Neural crest cell (in vitro differentiated cells): ENCODE measurements at places on chromosomes 2 and 18.

- no peak for DNase-seq
Observed at GRCh38 chr18:4230450-4231168, 224.5 kb downstream of the DLGAP1 start.

DNA sequence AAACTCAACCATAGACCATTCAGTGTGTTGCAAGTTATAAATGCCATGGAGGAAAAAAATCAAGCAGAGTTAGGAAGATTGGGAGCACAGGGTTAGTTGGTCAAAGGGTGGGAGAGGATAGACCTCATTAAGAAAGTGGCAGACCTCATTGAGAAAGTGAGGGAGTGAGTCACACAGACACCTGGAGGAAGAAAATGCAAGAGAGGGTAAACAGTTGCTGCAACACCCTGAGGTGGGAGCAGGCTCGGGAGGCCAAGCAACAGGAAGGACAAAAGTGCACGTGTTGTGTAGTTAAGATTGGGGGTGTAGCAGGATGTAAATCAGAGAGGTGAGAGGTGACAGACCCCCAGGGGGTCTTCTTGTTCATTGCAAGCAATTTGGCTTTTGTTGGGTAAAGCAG, 6.4 kb downstream of the IL1RL1 start:
- no peak for DNase-seq

DNA sequence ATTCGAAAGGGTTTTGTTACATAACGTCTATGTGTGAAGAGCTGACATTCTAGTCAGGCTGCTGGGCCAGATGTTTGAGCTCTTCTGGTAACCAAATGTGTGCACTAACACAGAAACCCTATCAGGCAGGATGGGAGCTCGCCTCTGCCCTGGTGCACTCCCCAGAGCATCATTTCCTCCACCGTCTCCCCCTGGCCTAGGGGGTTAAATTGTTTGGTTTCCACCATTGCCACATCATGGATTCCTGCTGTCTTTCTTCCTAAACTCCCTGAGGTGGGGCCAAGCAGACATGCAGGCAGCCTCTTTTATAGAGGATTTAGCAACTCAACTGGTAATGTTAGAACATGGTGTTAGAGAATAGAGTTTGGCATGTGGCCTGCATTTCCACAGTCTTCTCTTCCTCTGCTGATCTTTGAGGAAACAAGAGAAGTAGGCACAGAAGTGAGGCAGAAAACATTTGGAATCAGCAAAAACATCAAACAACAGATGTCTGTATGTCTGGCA, 87.3 kb downstream of the ANTXR1 start:
- DNase-seq = no peak

GRCh38 chr2:7516484-7517063, 599.4 kb downstream of the RNF144A start:
- no peak for DNase-seq

DNA sequence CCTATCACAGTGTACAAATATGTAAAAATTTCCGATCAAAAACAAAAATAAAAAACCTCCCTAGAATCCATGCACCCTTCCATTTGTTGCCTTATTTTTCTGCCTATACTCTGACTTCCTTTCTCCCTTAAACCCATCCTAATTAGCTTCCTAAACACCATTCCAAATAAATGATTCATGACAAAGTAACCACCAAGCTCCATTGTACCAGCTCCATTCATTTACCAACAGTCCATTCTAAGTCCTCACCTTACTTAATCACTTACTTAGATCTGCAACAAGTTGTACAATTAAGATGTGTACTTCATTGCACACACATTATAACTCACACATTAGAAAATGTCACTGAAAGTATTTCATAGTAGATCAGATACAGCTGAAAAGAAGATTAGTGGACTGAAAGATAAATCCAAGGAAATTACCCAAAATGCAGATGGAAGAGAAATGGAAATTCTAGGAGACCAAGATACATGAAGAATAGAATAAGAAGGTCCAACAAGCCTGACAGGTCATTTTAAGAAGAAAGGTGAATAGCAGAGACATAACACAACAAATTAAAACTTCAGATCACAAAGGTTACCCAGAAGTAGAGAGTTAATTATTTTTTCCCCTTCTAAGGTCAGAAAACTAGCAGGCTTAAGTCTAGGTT, 154.6 kb downstream of the DYM start:
- DNase-seq = no peak

DNA sequence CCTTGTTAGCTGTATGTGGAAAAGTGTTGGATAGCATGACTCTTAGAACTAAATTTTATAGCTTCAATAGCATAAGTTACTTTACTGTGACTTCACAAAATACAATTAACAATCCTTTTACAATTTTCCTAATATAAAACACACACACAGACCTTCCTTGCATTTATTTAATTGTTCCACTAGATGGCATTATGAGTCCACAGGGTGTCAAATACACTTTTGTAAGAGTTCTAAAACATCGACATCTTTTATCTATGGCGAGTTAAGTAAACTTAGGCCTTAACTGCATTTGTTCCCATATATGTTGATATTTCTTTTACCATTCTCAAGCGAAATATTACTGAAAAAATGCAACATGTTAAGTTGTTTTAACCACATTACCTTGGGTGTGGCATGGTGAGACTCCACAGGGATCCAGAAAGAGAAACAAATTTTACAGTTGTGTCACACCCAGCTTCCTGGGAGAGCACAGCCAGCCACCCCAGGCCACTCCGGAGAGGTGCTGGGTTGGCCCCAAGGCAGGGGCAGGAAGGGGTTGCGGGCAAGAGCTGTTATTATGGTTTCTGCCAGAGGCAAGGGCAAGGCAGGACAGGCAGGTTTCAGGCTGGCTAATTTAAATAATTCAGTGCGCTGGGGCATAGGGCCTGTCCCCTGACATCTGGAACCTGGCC, 312.4 kb upstream of the MC4R start:
- DNase-seq = no peak

- no peak for DNase-seq
Observed at GRCh38 chr2:180990794-180991193, 10.4 kb downstream of the UBE2E3 start.

- no peak for DNase-seq
Observed at GRCh38 chr2:23534771-23535170, 149.8 kb downstream of the KLHL29 start.

DNA sequence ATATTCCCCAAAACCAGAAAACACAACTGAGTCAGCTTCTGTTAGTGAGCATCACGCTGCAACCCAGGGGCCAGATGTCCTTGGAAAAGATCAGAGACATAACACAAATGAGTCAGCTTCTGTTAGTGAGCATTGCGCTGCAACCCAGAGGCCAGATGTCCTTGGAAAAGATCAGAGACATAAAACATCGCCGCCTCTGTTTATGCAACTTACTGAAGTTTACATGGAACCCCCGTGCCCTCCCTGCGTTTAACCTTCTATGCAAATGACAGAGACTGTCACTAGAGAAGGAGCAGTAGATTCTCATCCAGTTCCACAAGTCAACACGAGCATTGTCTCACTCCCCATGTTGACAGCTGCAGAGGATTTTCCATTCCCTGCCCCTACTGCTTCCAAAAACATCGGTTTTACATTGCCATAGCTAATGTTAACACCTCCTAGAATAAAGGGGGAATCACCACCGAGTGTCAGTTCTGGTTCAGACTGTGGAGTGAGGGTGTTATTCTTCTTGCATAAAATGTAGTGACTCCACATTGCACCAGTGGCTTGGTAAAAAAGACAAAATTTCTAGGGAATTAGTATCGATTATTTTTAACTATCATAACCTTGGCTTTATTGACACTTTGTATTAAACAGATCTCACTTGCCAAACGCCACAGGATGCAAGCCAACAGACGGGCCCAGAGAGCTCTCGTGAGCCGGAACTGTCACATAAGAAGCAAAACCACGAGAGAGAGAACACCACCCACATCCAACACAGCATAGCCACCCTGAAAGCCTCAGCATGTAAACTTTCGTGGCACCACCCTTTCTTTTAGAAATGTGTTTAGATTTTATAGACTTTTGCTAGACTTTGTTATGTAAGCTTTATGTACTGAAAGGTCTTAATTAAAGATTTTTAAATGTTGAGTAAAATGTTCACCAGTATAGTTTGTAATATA, 87.7 kb downstream of the SH3YL1 start:
- DNase-seq = no peak

DNA sequence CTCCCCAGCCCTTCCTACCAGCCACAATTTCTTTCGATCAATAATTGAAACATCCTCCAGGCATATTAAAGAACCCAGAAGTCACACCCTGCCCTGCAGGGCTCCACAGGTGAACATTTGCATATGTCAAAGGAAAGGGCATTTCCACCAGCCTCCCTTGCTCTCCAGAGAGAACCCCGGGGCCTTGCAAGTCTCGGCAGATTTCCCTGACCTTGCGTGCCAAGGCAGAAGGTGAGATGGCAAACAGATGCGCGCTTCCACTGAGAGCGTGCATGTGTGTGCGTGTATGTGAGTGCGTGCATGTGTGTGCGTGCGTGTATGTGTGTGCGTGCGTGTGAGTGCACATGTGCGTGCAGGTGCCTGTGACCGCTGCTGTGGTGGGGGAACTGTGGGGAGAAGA, 120.3 kb downstream of the INO80D start:
- DNase-seq = no peak

DNA sequence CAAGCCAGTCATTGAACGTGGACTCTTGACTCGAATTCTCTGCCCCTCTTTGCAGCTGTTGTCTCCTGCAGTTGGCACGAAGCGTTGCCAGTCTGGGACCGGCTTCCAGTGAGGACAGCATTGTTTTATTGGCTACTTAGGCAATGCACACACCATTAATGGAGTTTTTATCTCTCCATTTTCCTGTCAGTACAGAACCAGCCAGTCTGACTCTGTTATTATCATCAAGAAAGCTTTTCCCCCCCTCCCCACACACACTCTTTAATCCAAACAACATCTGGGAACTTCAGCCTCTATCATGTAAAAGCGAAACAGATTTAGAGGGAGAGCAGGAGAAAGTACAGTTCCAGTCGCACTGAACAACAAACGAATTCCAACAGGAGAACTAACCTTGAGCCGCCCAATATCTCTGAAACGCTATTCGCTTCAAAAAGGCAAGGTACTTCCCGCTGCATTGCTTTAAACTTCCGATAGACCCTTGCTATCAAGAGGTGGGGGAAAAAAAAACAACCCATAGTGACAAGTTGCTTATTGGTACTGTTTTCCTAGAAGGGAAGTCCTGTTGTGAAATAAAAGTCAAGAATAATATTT, 38.2 kb downstream of the ACVR1 start:
- no peak for DNase-seq

GRCh38 chr18:79624356-79625170, 55.0 kb upstream of the CTDP1 start:
- DNase-seq = no peak

DNA sequence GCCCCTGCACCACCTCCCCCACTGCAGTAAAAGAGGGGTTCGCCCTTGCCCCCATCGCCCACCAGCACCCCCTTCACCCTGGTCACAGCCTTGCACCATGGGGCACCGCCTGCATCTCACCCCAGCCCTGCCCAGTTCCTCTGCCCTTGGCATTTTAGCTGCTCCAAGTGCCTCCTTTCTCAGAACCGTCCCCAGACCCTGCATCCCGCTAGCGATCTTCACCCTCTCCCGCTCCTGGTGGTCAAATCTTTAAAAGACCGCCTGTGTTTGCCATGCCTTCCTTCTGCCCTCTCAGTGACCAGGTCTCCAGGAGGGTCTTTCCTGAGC, 114.7 kb upstream of the OTOS start:
- no peak for DNase-seq

DNA sequence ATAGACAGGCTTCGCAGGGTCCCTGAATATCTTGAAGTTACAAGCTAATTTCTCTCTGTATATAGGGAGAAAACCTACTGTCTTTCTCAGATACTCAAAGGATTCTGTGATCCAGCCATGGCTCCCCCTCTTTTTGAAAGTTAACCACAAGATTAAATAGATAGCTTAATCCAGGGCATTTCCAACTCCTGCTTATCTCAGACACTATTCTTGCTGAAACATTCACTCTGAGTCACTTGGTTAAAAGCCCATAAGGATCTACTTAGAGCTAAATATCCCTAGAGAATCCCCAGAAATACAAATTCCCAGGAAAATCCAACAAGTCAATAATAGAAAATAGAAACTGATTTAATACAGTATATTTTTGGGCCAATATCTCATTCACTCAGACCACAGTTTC, 179.1 kb upstream of the LYPD1 start:
- DNase-seq = no peak
